ENCODE measurements at places on chromosomes 3 and 15.

- no peak for DNase-seq
These were observed 313.6 kb upstream of the ATP11B start for GRCh38 chr3:182479419-182480336.

DNA sequence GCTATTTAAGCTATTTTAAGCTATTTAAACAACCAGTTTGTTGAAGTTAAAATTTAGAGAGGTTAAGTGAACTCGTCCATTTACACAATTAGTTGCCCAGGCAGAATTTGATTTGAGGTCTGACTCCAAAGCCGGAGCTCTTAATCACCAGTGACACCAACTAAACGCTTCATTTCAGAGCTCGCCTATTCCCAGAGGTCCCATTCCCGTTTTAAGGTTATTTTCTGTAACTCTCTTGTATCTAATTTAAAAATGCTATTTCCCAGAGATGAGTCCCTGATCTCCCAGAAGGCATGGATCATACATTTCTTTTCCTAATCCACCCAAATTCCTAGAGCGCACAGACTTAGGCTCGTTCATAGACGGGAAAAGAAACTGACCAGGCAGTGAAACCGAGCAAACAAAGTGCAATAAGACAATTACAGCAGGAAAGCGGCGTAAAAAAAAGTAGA lies 904 bp upstream of the MCTP2 start:
- DNase-seq: no peak

GRCh38 chr3:159616234-159616825 lies 372.3 kb upstream of the IL12A start:
- DNase-seq: peak; percentile 45

DNA sequence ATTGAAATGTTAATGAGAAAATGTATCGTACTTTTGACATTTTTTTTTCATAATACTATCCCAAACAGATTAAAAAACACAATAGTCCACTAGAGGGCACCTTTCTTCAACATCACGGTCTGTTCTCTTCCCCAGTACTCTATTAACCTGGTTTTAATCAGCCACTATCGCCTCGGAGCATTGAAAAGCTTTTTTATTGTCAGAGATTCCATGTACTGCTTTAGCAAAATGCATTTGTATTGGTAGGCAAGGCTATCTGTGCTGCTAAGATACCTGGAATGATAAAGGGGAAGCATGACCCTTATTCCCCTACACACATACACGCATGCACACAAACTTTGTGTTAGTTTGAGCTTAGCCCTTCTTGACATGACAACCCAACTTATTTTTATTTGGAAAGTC lies 160.1 kb upstream of the IL12A start:
- DNase-seq: peak; percentile 60

GRCh38 chr3:89847955-89848354 lies 740.5 kb downstream of the EPHA3 start:
- no peak for DNase-seq

DNA sequence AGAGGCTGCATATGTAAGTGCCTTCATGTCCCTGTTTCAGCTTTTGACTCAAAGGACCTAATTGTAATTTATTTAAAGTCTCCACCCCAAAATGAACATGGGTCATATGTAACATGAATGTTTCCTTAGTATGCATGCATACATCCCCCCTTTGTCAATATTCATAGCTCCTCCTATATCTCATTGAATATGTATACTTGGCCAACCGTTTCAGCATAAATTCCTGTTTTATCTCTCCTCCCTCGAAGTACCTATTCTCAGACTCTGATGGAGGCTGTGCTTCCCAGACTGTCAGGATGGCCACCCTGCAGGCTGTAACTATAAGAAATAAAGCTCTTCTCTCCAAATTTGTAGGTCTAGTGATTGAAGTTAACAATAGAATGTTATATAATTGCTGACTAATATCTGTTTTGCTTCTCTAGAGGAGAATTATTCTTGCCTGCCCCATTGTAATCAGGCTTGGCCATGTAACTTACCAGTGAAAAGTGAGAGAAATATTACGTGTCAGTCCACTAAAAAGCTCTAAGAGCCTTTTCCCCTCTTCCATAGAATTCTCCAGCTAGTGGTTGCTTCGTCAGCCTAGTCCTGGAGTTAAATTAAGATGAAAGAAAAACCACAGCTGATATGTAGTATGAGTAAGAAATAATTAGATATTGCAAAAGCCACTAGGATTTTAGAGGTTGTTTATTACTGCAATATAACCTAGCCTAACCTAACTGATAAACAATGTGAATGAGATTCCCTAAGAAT lies 245.1 kb downstream of the ZNF385D start:
- DNase-seq: peak; percentile 8

DNA sequence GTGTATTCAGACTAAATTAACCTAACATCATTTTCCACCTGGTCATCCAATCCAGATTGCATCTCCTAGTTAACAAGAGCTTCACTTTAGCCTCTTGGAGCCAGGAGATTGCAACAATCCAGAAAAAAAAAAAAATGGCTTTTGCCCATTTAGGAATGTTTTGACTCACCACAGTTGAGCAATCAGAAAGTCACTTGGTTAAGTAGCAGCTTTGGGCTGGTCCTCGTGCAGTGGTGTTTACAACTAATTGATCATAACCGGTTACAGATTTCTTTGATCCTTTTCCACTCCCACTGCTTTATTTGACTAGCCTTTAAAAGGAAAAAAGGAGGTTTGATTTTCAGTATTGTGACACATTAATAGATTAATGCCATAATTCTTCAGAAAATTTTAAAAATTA lies 688.8 kb upstream of the CCDC54 start:
- peak; percentile 27 for DNase-seq

DNA sequence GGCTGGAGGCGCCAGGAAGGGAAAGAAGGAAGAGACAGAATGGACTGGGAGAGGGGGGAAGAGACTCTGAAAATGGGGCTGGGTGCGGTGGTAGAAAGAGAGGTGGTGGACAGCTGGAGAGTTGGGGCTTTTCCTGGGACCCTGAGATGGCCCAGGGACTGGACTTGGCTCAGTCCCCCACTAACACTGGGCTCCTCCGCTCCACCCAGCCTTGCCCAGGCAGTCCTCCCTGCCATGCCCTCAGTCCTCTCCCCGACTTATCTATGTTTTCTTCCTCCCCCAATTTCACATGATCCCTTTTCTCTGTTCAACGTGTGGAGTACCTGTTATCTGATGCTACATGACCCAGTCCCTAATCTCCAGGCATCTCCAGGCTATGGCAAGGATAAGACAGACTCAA lies 6.3 kb upstream of the HCN4 start:
- no peak for DNase-seq

DNA sequence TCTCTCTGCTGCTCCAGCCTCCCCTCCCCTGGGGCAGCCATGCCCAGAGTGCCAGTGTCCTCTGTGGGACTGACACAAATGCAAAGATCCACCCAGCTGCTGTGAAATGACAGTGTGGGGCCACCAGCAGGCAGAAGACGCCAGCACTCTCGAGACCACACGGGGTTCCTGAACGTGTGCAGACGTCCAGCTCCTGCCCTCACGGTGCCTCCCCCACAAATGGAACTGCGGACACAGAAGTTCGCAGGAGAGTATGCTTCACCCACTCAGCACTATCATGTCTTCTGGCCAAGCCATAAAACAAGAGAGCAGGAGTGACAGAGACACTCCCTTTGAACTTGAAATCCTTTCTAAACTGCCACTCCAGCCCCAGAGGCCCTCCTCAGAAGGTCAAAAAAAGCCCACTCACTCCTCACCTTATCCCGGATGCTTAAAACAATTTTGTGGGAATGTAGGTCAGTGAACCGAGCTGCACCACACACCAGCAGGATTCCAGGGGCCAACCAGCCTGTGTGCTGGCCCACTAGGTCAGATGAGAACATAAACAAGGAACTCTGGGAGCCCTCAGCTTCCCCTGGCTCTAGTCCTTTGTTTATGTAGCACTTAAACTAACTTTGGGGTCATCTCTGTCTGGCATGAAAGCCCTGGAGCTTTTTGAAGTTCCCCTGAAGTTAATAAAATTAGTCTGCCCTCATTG lies 112.6 kb downstream of the DNAJB8 start:
- peak; percentile 19 for DNase-seq

DNA sequence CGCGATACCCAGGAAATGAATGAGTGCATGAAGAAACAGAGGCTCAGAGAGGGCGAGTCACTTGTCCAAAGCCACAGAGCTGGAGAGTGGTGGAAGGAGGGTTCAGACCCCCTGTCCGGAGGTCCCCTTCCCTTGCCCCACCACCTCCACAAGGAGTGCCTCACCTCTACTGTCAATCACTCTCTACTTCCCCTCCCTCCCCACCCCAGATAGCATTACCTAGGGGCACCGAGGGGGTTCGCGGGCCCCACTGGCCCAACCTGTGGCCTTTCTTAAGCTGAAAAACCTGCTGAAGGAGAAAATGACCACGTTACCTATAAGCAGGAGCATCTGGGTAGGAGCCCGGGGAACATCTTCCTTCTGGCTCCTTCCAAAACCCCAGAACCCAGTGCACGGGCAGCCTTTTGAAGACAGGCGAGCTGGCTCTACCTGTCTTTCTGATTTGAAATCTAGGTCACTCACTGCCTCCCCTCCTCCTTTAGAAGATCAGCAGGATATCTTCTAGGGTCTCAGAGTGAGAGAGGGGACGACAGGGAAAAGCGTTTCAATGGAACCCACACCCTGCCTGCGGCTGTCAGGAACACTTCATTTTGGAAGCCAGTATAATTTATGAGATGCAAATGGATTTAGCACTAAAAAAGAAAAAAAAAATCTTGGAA lies 89.9 kb upstream of the MEF2A start:
- no peak for DNase-seq
